Activated T-cell treated with anti-CD3 and anti-CD28 coated beads for 48 hours (primary cell): ENCODE measurements at places on chromosomes 4 and X.

GRCh38 chr4:46937493-46937892, 28.4 kb upstream of the COX7B2 start:
- no peak for DNase-seq

- no peak for DNase-seq
Measured at GRCh38 chr4:158254292-158254691, 44.0 kb downstream of the TMEM144 start.

GRCh38 chr4:40515398-40516293, 114.0 kb downstream of the RBM47 start:
- no peak for DNase-seq

DNA sequence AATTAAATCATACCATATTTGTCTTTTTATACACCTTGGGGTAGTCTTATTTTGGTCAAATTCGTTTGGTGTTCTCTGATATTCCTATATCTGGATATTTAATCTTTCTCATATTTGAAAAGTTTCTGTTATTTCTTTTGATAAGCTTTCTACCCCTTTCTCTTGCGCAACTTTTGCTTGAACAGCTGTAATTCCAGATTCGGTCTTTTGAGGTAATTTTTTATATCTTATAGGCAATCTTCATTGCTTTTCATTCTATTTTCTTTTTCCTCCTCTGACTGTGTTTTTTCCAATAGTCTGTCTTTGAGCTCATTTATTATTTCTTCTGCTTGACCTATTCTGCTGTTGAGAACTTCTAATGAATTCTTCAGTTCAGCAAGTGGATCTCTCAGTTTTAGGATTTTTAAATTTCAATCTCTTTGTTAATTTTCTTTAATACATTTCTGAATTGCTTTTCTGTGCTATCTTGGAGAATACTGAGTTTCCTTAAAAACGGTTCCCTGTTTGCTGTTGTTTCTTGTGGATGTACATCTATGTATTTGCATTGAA, 11.3 kb upstream of the MTHFD2L start:
- DNase-seq: no peak

DNA sequence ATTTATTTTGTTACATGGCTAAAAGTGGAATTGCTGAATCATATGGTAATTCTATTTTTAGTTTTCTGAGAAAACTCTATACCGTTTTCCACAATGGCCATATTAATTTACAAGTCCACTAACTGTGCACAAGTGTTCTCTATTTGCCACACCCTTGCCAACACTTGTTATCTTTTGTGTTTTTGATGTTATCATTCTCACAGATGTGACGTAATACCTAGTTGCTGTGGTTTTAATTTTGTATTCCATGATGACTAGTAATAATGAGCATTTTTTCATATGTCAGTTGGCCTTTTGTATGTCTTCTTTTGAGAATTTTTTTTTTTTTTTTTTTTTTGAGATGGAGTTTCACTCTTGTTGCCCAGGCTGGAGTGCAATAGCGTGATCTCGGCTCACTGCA, 164.2 kb upstream of the SPANXN4 start:
- DNase-seq: no peak

DNA sequence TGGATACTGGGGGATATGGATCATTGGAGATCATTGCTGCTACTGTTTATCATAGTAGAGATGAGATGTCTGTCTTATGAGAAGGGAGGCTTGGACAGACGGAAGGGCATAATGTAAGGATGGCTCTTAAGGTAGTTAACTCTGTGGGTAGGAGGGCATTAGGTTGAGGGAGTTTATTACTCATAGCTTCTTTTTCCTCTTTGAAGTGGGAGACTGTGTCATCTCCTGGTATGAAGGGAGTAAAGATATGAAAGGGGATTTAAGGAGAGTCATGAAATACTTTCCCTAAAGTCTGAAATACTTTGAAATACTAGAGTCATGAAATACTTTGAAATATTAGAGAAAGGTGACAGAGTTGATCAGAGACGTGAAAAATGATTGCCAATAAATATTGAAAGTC, 255.5 kb upstream of the PITX2 start:
- DNase-seq: no peak

DNA sequence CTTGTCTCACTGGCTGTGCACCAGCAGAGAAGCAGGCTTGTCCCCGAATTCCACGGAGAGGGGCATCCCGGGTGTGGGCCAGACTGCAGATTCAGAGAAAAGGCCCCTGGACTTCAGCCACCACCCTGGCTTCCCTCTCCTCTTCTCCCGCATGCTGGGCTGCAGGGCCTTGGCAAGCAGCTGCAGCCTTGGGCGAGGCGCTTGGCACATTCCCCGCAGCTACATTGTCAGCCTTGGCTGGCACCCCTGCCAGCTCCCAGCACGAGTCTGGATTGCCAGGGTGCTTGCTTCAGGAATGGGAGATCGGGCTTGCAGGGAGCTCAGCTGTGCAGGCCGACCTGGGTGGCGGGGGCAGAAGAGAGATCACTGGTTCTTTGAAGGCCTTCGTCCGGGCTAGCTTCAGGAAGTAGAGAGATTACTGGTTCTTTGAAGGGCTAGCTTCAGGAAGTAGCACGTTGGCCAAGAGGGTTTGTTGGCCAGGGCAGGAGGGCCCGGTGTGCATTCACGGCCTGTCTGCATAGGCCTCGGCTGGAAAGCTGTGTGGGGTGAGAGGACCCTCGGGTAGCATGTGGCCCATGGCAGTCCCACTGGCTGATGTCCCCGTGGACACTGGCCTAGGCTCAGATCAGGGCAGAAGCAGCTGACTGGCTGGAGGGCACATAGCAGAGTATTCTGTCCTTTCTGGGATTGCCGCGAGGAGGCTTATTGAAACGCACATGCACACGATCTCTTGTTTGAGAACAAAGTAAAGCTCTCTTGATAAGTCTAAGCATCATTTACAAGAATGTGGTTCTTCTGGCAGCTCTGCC, 2.7 kb downstream of the ABCD1 start:
- DNase-seq: no peak

- DNase-seq: no peak
Measured at GRCh38 chrX:10485326-10485725, 135.1 kb downstream of the MID1 start.

GRCh38 chr4:2689825-2690700, 66.1 kb downstream of the TNIP2 start:
- peak; percentile 35 for DNase-seq

GRCh38 chrX:50475208-50475607, 4.6 kb upstream of the DGKK start:
- no peak for DNase-seq

DNA sequence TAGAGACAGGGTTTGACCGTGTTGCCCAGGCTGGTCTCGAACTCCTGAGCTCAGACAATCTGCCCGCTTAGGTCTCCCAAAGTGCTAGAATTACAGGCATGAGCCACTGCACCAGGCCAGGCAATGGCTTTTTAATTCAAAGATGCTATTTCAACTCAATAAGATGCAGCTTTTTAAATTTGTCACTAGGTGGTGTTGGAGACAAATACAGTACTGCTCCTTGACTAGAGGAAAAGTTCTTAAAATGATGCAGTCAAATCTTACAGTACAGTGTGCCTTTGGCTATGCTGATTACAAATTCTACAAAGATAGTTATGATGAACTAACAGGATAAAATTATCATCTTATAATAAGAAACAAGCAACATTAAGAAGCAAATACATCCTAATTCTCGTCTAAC, 441.1 kb downstream of the KCNIP4 start:
- no peak for DNase-seq

DNA sequence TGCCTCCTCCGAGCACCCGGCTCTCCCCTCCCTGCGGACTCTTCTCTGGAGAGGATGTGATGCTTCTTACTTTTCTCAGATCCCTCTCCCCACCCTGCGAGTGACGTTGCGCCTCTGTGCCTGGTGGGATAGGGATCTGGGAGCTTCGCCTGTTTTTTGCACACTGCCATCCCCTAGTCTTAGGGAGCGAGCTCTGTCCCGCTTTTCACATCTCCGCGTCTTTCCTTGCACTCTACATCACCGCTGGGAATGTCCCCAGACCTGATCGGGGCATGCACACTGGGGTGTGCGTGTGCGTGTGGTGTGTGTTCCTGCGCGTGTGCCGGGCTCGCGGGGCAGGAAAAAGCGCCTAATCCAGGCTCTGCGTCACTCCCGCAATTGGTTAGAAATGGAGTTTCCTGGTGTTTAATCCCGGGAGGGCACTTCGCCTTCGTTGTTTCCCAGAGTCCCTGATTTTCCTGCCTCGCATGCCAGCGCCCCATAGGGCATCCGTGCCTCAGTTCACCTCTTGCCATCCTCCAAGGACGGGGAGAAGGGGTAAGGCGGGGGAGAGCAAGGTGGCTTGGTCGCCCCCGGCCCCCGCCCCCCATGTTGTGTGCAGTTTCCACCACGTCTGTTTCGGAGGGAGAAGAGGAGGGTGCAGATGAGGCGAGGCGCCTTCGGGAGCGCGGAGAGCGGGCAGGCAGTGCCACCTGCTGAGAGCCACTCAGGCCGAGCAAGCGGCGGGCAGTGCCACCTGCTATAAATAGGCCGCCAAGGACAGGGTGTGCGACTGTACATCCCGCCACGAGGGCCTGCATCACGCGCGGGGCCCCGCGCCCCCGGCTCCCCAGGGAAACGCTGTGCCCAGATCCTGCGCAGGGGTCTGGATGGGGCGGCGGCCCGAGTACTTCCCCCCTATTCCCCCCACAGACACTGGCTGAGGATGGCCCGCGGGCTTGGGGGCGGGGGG, 759 bp upstream of the TBC1D1 start:
- peak; percentile 12 for DNase-seq

- no peak for DNase-seq
Measured at GRCh38 chr4:96691521-96691920, 851.6 kb downstream of the PDHA2 start.
